ENCODE measurements at places on chromosomes 3 and 15. TPM values are rescaled to one million over a fixed set of nuclear protein-coding genes. Genes with fewer than 3 reads are reported as not detected.

Gene TGM4
- not detected for total RNA-seq

Gene RBPMS2
- not detected for total RNA-seq

Gene DPPA2
- not detected for total RNA-seq

Gene RBMS3
- total RNA-seq: 7.6 TPM

Gene SCAMP5
- 49.2 TPM for total RNA-seq

Gene KLHL18
- total RNA-seq: 22.9 TPM

Gene CDC25A
- total RNA-seq: 3.0 TPM

Gene TRIM71
- 2.5 TPM for total RNA-seq

Gene CCR3
- not detected for total RNA-seq

Gene LEO1
- 32.9 TPM for total RNA-seq

Gene NDN
- total RNA-seq: 76.7 TPM

Measured in temporal lobe (tissue), 4 donors.